ENCODE measurements at places on chromosomes 4 and X. TPM values are rescaled to one million over a fixed set of nuclear protein-coding genes. Genes with fewer than 3 reads are reported as not detected.

- no peak overlapping the region for H3K27ac ChIP-seq
- no peaks in the 10 kb centered on the region for H3K36me3 ChIP-seq
- no peaks in the 10 kb centered on the region for H3K27me3 ChIP-seq
- no peak overlapping the region for H3K4me3 ChIP-seq
- H3K4me1 ChIP-seq = peaks cover 5% of the 10 kb centered on the region
These were observed 5.5 kb downstream of the TCEAL9 start for GRCh38 chrX:103361798-103362197.

DNA sequence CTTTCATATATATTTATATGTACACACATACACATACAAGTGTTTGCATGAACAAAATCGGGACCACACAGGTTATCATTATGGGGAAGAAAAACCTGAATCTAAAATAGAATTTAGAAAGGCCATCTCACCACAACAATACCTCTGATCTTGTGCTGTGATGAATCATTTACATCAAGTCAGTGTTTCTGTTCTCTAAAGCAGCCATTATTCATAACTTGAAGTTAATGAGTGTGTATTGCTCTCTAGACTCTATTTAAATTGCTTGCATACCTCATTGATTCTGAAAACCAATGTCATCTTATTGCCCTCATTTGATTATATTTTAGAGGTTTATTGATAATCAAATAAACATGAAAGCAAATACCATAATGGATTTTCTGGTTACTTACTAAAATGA is 71.6 kb downstream of the FAM114A1 start:
- H3K27ac ChIP-seq = no peak overlapping the region
- H3K4me1 ChIP-seq = no peaks in the 10 kb centered on the region
- no peaks in the 10 kb centered on the region for H3K27me3 ChIP-seq
- H3K36me3 ChIP-seq = peaks cover 22% of the 10 kb centered on the region

DNA sequence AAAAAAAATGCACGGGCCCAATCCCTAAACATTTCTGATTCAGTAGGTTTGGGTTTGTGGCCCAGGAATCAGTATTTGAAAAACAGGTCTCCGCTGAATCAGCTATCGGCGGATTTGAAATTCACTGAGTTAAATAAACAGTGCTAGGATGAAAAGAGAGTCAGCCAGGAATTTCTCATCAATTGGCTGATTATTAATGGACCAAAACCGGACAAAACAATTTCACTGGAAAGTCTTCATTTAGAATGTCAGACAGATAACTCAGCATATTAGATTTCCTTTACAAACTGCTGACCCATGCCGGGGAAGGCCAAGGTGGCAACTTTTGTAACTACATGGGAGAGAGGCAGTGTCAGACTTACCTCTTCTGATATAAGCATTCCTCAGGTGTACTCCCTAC is 99.4 kb upstream of the LSM6 start:
- H3K27ac ChIP-seq = no peak overlapping the region
- no peak overlapping the region for H3K4me3 ChIP-seq
- H3K4me1 ChIP-seq = peaks cover 25% of the 10 kb centered on the region
- no peaks in the 10 kb centered on the region for H3K36me3 ChIP-seq
- no peaks in the 10 kb centered on the region for H3K27me3 ChIP-seq

DNA sequence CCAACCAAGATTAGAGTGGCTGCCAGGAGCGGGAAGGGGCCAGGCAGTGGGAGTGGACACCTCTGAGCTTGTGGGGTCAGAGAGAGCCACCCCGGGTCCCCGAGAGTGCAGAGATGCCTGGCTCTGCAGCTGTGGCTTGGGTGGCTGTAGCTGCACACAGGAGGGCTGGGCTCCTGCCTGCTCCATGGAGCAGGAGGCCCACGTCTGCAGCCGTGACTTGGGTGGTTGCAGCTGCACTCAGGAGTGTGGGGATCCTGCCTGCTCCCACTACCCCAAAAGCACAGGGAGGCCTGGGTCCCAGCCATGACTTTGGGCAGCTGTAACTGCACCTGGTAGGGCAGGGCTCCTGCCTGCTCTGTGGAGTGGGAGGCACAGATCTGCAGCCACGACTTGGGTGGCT is 28.7 kb upstream of the DIPK2B start:
- no peaks in the 10 kb centered on the region for H3K27me3 ChIP-seq
- no peak overlapping the region for H3K27ac ChIP-seq
- DNase-seq = no peak
- no peaks in the 10 kb centered on the region for H3K36me3 ChIP-seq

The SMIM10 gene
- polyA plus RNA-seq = 0.26 TPM

DNA sequence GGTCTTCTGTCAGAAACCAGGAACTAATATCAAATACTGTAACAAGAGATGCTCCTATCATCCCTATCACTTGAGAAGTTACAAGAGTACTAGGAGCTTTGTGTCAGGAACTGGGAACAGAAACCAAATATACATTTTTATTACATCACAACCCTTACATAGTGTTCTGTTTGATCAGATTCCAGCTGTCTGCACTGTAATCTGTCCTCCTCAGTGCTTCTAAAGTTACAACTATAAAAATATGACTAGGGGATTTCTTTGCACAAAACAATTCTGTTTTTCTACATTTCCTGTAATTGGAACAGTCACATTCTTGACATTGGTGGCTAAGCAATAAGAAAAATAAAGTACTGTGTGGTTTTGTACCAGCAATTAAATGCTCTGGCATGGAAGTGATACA is 686.0 kb downstream of the PDHA2 start:
- no peak overlapping the region for H3K4me3 ChIP-seq
- H3K4me1 ChIP-seq = no peaks in the 10 kb centered on the region
- no peak overlapping the region for H3K27ac ChIP-seq
- no peak for DNase-seq
- H3K27me3 ChIP-seq = no peaks in the 10 kb centered on the region

The DMP1 gene
- polyA plus RNA-seq = not detected
